ENCODE measurements at places on chromosomes 4 and X.

DNA sequence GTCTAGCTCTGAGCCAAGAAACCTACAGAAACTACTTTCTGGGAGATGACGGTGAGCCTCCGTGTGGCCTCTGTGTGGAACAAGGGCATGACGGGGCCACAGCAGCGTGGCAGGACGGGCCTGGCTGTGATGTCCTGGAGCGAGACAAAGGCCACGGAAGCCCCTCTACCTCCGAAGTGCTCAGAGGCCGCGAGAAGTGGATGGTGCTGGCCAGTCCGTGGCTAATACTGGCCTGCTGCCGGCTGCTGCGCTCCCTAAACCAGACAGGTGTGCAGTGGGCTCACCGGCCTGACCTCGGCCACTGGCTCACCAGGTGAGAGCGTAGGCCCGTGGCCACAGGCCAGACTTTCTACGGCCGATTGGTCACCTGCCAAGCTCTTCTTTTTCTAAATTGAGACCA, 24.6 kb downstream of the PIGG start:
- DNase-seq: no peak

- DNase-seq: peak; percentile 57
Measured at GRCh38 chr4:78951862-78952472, 12.7 kb upstream of the PAQR3 start.

DNA sequence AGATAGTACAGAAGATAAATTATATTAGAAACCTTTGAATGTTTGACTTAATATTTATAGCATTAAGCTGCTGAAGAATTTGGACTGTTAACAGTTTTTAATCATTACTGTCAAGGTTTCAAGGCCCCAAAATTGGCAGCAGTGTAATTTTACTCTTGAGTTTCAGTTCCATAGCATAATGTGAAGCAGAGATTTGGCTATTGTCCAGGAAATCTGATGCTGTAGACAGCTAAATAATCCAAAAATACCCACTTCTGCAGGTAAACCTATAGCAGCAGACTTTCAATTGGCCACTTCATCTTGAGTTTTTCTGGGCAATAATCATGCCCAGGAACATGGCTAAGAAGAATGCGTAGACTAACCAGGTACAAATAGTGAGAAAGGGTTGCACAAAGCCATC, 85.0 kb downstream of the RCHY1 start:
- DNase-seq: no peak

DNA sequence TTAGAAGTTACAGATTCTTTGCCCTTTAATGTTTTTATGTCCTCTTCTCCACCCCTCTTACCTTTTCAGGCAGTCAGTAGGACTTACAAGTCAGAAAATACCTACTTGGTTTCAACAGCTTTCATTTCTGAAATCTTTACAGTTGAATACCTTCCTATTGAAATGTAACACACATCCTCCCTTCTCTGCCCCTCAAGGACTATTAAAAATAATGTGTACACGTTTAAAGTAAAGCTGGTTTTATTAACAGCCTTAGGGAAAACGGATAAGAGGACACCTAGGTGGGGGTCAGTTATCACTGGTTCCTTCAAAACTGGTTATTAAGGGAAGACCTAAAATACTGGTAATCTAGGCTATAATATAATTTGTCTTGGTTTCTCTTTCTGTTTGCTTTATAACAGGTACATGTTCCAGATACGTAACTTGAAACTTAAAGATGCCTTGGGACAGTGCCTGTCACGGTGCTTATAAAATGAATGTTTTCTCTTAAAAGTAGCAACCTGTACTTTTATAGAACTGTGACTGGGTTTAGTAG, 1.8 kb downstream of the CCSER1 start:
- DNase-seq: no peak

- no peak for DNase-seq
Measured at GRCh38 chr4:93831716-93832496, 3.4 kb downstream of the ATOH1 start.
